Non-pigmented ciliary epithelial cell (primary cell): ENCODE measurements at places on chromosomes 3 and 15.

- no peak for DNase-seq
Observed at GRCh38 chr15:92711457-92711831, 55.9 kb upstream of the FAM174B start.

DNA sequence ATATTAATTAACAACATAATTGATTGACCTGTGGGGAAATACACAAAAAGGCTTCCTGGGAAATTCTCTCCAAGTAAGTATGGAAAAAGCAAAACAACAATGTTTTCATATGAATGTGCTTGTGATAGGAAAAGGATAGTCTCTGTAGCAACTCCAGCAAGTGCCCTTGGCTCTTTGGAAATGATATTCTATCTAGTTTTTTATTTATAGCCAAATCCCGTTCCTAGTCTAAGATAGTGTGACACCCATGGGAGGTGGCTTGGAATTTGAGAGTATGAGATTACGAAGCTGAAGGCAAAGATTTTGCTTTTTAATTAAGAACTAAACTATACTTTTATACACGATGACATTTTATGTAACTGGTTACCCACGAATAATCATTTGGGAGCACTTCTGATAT, 119.9 kb downstream of the PDZRN3 start:
- DNase-seq, result no peak

GRCh38 chr15:72231833-72232478, 966 bp upstream of the PKM start:
- peak; percentile 72 for DNase-seq

DNA sequence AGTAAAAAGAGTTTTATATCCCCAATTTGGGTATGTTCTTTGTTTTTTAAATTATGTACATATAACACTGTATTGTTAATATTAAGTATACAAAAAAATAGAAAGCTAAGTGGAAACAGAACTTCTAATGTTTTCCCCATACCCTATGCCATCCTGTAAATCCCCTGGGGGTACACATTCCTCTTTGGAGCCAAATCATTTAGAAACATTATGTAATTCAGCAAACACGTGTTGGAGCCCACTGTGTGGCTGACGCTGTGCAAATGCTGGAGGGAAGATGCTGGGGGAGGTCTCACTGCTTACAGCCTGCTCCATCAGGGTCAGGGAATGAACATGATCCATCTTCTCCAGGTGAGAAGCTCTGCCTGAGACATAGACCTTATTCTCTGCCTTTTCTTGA, 52.8 kb downstream of the CRTC3 start:
- no peak for DNase-seq

GRCh38 chr3:104951426-104951825, 415.3 kb upstream of the ALCAM start:
- DNase-seq, result peak; percentile 32

DNA sequence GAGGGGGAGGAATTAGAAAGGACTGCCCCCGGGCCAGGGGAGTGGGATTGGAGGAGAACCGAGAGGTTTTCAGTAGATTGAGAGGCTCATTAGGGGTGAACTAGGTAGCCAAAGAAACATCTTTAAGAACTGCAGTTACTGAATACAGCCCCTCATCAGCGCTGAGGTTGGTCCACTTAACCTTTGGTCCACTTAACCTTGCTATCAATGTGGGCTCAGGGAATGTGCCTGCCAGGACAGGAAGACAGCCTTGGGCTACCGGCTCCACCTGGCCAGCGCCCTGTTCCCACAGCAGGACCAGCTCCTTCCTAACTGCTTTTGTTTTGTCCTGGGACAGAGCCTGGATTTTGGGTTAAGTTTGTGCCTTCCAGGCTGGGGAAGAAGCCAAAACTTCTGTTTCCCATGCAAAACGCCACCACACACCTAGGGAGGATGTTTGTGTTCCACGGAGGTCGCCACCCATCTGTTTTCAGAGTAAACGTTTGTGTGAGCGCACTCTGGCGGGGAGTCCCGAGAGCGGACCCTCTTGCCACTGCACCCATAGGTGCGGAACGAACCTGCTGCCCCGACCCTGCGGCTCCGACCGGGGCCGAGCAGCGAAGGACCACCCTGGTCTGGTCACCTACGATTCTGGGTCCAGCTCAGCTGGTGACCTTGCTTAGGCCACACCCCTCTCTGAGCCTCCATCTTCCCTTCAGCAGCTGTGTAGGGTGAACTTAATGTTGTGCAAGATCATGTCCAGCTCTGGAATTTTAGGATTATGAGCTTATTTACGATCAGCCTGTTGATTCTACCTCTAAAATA, 107.4 kb downstream of the VGLL4 start:
- DNase-seq, result no peak

DNA sequence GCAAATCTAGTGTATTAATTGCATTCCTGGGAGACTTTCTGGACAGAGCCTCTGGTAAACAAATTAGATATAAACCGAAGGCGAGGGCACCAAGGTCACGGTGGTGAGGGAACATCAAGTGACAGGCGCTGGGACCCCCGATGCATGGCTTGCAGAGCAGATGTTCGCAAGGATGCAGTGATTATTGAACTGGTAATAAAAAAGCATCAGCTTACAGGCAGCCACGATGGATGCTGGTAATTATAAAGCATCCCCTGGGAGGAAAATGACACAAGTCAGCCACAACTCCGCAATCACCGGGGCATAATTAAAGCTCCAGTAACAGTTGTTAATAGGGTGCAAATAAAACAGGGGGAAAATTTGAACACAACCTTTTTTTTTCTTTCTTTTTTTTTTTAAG, 231.1 kb upstream of the DPH6 start:
- no peak for DNase-seq

DNA sequence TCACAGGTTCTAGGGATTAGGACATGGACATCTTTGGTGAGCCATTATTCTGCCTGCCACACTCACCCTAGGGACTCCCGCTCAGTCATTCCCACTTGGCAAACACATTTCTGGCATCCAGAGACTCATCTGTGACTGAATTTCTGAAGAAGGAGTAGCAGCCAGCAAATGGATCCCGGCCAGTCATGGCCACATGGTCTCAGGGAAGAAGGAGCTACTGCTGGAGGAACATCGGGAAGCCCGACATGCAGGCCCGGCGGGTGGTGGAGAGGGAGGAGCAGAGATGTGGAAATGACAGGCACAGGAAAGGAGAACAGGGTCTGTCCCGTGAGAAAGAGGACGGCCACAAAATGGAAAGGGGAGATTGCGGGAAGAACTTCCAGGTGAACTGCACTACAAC, 65.4 kb downstream of the SEMA5B start:
- DNase-seq, result no peak

- DNase-seq, result no peak
Observed at GRCh38 chr3:10845001-10845761, 29.2 kb downstream of the SLC6A11 start.

DNA sequence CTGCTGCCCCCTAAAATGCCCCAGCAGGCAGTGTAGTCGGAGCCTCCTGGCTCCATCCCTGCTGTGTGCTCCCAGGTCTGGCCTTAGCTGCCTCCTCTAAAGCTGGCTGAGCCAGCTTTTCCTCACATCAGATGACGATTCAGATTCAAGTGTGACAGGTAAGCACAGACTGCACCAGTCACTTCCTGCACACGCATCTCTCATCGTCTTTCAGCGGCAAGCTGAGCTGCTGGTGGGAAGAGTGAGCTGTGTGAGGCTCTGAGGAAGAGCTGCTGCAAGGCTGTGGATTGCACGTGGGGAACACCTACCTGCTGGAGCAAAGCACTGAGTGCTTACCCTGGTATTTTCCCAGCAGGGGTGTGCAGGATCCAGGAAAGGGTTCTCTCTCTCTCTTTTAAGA, 88.4 kb upstream of the RPL32 start:
- no peak for DNase-seq

DNA sequence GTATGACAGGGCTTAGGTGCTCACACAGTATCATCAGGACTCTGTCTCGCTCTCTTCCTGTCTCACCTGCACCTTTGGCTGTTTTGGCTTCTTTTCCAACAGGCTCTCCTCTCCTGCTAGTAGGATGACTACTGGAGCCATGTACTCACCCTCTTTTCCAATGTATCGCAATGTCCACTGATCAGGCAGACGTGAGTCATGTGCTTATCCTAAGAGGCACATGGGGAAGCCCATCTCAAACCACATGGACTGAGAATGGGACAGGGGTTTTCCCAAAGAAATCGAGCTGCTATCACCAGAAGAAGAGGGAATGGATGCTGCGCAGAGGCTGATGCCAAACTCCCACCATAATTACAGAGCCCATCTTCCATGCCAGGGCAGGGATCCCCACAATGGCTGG, 180.6 kb downstream of the IL5RA start:
- no peak for DNase-seq

GRCh38 chr15:90396321-90396720, 8.3 kb downstream of the IQGAP1 start:
- DNase-seq, result no peak

DNA sequence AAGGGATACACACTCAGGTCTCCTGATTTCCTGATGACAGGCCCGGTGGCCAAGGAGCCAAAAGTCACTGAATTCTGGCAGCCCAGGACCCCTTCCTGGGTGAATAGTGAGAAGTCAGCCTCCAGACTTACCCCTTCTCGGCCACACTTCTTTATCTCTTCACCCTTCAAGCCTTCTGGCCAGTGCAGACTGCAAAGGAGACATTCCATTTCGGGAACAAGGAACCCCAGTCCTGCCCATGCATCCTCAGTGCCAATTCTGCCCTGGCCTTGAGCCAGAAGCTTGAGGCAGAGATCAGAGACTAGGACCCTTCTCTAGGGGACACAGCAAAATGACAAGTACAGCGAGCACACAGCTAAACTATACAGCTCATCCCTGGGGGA, 28.8 kb downstream of the GRAMD2A start:
- DNase-seq, result no peak

DNA sequence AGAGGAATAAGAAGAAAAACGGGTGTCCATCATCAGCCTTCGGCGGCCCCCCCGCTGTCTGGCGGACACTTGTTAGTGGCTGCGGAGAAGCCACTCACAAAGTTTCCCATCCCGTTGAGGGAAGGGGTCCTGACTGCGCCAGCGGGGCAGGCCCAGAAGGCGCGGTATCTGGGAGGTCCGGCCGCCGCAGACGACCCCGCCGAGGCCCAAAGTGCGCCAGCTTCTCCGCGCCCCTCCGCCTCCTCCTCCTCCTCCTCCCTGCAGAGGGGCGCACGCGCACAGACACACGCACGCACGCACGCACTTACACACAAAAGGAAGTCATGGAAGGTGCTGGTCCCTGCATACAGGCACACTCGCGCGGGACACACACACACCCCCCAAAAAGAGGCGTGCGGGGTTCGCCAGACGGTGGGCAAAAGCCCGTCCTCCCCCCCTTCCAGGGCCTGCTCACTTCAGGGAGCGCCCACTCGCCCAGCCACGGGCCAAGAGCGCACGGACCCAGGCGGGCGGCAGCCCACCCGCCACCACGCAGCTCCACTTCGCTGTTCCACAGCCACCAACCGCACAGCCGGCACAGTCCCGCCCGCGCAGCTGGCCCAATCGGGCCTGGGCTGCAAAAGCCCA, 18.0 kb downstream of the ZNF148 start:
- no peak for DNase-seq

GRCh38 chr3:24538891-24539290, 44.2 kb upstream of the THRB start:
- no peak for DNase-seq

GRCh38 chr15:86538141-86538540, 458.5 kb downstream of the AGBL1 start:
- DNase-seq, result no peak

DNA sequence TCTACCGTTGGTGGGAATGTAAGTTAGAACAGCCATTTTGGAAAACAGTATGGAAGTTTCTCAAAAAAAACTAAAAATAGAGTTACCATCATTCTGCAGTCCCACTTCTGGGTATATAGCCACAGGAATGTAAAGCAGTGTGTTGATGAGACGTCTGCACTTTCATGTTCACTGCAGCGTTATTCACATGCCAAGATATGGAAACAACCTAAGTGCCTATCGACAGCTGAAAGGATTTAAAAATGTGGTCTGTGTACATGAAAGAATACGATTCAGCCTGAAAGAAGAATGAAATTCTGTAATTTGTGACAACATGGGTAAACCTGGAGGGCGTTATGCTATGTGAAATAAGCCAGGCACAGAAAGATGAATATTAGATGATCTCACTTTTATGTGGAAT, 157.7 kb downstream of the THSD4 start:
- DNase-seq, result no peak

DNA sequence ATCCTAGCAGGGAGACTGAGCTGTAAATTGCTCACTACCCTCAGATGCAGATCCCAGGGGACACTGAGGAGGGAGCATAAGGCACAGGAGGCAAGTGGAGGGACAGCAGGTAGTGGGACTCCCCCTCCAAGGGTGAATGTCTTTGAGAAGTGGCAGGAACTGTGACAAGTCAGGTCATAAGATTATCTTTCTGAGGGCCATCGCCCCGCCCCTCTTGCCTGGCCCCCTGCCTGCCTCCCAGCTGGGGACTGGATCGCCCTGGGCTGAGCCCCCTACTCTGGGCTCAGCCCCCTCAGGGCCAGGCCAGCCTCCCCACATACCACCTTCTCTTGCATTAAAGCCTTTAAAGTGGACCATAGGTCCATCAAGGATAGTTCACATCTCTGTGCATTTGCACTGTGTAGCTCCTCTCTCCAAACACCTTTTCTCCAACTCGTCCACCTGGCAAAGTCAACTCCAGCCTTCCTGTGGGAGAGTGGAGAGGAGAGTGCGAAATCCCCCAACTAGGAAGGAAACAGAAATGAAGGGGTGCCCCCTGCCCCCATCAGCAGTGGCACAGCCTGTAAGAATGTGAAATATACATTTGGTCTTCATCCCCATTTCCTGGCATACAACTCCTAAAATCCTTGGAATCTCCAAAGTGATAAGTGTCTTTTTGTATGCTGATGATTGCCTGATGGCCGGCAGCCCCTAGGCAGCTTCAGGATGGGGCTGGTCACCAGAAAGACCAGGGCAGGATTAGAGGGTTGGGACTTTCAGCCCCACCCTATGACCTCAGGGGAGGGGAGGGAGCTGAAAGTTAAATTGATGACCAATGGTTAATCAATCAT, 14.7 kb downstream of the PIF1 start:
- no peak for DNase-seq

GRCh38 chr3:107523539-107524325, 970 bp downstream of the BBX start:
- DNase-seq, result no peak

- no peak for DNase-seq
Observed at GRCh38 chr3:73197187-73197586, 135.7 kb downstream of the EBLN2 start.

- DNase-seq, result no peak
Observed at GRCh38 chr15:82158811-82159210, 103.7 kb downstream of the EFL1 start.

- DNase-seq, result no peak
Observed at GRCh38 chr3:126166009-126166408, 14.4 kb downstream of the ALDH1L1 start.

- DNase-seq, result peak; percentile 35
Observed at GRCh38 chr15:81155375-81156218, 21.5 kb downstream of the CFAP161 start.

GRCh38 chr15:24269166-24269571, 406.4 kb upstream of the NPAP1 start:
- no peak for DNase-seq

- no peak for DNase-seq
Observed at GRCh38 chr3:69929019-69929418, 70.5 kb upstream of the SAMMSON start.

- DNase-seq, result no peak
Observed at GRCh38 chr3:184740509-184741258, 28.8 kb upstream of the MAGEF1 start.

- no peak for DNase-seq
Observed at GRCh38 chr3:31197941-31198340, 303.5 kb upstream of the GADL1 start.
